ENCODE measurements at places on chromosomes 2 and 18.

- DNase-seq = no peak
Observed at GRCh38 chr2:202813387-202813786, 58.2 kb downstream of the ICA1L start.

GRCh38 chr2:176331646-176332045, 62.4 kb downstream of the MTX2 start:
- no peak for DNase-seq

- no peak for DNase-seq
Observed at GRCh38 chr2:74223941-74224770, 25.7 kb downstream of the MTHFD2 start.

DNA sequence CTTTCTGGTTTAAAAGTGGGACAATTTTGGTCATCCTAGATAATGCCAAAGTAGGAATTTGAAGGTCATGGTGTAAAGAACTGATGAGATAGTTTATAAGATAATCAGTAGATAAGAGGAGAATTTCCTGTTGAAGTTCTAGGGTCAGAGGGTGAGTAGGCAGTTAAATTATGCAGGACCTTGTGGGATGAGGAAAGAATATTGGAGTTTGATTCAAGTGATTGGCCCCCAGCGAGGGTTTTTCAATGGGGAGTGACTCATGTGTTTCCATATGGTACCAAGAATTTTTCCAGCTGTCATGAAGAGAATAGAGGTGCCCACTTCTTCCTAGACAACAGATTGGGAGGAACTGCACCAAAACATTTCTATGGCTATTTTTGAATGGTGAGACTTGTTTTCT, 940.2 kb upstream of the ZEB2 start:
- no peak for DNase-seq

- no peak for DNase-seq
Observed at GRCh38 chr18:435940-436339, 64.6 kb downstream of the COLEC12 start.

GRCh38 chr2:237140689-237141285, 55.1 kb downstream of the COPS8 start:
- no peak for DNase-seq

- DNase-seq = no peak
Observed at GRCh38 chr2:11406958-11407381, 59.0 kb downstream of the E2F6 start.

- no peak for DNase-seq
Observed at GRCh38 chr2:32416519-32416918, 59.7 kb downstream of the BIRC6 start.

DNA sequence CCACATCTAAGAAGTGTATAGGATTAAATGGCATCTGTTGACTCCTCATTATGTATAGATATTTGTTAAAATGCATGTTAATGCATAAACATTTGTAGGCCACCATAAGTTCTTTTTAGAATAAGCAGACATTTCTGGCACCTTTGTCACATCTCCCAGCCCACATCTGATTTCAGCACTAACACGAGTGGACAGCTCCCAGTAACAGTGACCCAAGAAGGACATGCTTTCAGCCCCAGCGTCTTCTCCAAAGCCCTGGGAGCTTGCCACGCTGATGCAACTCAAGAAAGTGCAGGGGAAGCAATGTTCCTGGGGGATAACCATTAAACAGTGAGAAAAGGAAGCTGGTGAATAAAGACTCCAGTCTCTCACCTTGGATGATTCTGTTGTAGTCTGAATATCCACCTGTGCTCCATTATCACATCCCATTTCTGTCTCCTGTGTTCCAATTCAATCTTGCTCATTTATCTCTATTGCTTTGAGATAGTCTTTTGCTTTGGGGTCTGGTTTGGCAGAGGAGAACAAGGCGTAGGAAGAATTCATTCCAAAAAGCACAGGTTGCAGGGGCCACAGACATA, 182.6 kb upstream of the THSD7B start:
- DNase-seq = no peak

DNA sequence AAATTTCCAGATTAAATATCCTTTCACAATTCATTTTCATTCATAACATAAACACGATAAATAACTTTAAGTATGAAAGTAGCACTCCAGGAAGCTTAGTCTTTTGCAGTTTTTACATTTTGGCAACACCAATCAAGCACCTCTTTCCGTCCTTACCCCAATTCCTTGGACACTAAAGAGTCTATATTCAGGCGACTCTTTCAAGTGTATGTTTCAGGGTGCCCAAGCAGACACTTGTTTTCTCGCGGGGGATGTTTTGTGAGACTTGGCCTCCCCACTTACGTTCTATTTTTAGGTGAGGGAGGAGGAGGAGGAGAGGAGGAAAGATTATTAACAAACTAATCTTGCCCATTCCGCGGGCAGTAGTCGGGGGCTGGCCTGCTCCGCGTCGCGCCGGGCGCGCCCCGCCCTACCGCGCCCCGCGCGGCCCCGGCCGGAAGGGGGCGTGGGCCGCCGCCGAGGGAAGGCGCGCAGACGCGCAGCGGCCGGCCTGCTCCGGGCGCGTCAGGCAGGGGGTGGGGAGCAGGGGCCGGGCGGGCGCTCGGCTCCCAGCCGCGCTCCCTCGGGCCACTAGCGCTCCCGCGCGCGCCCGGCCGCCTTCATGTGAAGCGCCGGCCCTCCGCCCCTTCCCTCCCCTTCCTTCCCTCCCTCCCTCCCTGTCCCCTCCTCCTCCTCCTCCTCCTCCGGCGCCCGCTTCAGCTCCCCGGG, at the start of gene ITPRID2:
Gene ITPRID2 (plus strand): TSS at position 473 of the 708 bp plus-strand sequence. CDS start 337 bp downstream, outside the sequence.
- DNase-seq = peak; percentile 45

DNA sequence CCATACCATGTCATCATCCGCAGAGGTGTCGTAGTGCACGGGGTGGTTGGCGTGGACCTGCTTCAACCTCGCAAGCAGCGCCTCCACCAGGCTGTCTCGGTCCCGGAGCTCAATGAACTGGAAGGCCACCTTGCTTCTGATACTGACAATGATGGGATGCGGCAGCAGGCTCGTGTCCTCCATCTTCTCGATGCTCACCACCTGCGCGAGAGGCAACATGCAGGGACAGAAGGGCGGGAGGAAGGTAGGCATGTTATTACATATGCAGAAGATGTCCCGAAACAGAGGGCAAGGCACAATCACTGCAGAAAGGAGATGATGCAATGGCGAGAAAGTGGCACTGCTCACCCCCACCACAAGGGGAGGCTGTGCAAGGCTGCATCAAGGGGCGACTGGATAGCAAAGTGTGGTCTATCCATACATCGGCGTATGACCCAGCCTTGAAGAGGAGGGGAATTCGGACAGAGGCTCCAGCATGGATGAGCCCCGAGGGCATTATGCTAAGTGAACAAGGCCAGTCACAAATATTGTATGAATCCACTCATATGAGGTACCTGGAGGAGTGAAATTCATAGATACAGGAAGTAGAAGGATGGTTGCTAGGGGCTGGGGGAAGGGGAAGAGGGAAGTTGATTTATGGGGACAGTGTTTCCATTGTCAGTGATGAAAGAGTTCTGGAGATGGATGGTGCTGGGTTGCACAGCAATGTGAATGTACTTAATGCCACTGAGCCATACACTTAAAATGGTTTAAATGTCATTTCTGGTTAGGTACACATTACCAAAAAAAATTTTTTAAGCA, 36.6 kb downstream of the RPL31 start:
- DNase-seq = no peak

- DNase-seq = no peak
Observed at GRCh38 chr2:23586741-23587306, 201.8 kb downstream of the KLHL29 start.

DNA sequence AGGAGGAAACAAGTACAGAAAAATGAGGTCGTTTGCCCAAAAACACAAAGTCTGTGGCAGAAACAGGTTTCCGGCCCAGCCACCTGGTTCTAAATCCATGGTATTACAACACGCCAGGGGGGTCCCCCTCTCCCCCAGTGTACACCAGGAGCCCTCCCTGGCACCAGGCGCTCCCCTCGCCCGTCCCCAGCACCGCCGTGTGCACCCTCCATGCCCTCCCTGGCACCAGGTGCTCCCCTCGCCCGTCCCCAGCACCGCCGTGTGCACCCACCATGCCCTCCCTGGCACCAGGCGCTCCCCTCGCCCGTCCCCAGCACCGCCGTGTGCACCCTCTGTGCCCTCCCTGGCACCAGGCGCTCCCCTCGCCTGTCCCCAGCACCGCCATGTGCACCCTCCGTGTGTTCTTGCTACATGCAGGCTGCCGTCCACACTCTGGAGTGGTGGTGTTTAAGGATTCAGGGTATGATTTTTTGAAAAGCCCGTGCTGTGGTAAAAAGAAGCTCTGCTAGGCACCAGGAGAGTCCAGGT, 59.8 kb upstream of the NFATC1 start:
- DNase-seq = no peak

- DNase-seq = no peak
Observed at GRCh38 chr2:65153515-65153914, 23.6 kb upstream of the RAB1A start.

DNA sequence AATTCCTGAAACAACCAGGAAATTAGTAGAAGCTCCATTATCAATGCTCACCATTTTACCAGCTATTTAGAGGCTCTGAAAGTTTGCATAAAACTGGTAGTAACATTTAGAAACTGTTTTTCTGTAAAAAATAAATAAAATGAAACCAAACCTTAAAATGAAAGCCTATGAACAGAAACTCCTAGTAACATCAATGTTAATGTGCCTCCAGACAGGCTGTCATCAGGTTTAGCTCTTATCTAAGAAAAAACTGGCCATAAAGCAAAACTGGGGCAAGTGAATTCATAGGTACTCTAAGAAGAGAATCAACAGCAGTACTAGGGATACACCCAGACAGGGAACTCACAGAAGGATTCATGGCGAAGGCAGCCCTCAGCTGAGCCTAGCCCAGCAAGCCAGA, 8.0 kb downstream of the E2F6 start:
- no peak for DNase-seq

DNA sequence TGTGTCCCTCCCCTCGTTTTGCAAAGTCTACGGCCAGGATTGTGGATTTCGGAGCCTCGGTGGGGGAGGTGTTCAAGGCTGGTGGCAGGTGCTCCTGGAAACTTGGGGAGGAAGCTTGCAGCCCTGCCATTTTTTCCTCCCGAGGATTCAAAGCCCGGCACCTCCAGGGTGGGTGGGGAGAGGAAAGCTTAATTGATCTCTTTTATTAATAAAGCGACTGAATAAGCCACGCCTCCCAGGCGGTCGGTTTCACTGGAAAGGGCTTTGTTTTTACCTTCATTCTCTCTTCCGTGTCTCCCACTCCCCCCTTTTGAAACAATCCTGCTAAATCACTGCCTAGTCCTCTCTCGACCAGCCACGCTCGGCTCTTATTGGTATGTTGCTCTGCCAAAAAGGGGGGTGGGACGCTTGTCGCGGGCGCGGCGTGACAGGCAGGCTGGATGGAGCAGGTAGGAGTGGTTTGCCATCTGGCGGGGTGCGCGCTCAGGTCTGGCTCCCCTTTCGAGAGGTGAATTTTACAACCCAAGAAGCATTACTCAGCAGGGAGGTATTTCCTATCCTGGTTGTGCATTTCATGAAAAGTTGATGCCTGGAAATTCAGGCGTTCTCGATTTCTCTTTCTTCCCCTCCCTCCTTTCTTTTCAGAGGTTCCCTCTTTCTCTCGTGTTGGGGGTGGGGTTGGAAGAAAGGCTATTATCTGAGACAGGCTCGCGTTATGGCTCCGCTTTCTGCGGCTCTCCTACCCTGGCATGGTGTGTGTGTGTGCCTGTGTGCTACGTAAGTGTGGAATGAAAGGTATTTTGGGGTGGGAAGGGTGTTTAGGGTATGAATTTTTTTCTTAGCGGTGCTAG, 1.4 kb downstream of the NEDD4L start:
- peak; percentile 42 for DNase-seq

DNA sequence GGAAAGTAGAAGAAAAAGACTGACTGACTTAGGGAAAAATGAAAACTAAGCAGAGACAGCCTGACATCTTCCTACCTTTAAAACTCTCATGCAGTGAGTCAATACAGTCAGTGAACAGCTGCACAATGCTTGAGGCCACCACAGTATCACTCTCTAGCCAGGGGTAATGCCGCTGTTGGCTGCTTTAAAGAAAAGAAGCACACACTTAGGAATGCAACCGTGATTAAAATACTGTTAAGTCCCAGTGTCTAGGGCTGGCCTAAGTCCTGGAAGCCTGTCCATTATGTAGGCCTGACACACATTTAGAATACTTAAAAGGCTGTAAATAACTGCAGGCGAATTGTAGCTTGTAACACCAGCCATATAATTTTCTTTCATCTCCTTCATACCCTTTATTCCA, 50.7 kb downstream of the SIGLEC15 start:
- no peak for DNase-seq

GRCh38 chr2:55880416-55881143, 43.0 kb downstream of the EFEMP1 start:
- DNase-seq = no peak

GRCh38 chr18:59033359-59033758, 106.3 kb upstream of the SEC11C start:
- no peak for DNase-seq

- DNase-seq = no peak
Observed at GRCh38 chr2:42337846-42338566, 23.0 kb downstream of the COX7A2L start.

DNA sequence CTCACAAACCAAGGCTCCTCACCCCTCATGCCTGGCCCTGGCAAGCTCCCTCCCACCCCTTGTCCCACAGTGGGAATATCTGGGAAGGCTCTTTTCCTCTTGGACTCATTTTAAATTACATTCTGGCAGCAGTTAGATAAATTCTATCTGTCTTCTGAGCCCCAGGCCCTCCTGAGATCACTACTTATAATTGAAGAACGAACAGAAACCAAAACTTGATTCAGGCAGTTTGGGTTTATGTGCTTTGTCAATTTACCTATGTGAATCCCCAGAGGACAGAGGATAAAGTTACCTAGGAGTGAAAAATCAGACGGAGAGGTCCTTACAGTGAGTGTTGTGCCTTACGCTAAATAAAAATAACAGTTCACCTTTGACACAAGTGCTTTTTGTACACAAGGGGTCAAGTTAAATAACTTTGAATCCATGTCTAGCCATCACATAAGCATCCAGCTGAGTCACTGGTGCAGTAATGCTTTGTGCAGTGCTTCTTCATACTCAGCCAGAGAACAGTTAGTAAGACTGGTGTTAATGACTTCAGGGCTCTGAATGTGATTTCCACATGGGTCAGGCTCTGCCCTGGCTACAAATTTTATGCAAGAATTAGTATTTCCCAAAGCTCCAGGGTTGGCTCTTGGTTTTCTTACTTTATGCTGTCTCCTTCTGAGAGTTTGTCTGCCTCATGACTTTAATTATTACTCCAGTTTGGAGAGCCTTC, 329.3 kb downstream of the INSIG2 start:
- no peak for DNase-seq

DNA sequence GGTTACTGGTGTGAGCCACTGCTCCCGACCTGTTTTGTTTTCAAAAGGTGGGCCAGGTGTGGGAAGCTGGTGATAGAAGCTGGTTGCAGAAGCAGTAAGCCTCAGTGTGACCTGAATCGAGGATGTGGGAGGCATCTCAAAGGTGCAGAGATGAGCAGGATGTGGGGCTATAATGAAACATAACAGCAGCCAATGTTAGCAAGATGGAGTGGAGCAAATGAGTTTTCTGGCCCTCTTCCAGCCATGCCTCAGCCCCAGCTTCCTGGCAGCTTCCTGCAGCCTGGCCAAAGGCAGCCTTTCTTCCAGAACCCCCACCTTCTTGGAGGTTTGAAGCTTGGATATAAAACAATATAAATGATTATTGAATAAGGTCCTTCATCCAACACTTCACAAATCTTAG, 184.8 kb downstream of the NCK2 start:
- peak; percentile 69 for DNase-seq

GRCh38 chr18:23737578-23737977, 48.3 kb downstream of the LAMA3 start:
- no peak for DNase-seq
